CD4-positive, alpha-beta memory T cell (primary cell): ENCODE measurements at places on chromosomes 7 and 10.
A peak's percentile ranks its signal among the peaks of the same experiment; 100 is the strongest.

DNA sequence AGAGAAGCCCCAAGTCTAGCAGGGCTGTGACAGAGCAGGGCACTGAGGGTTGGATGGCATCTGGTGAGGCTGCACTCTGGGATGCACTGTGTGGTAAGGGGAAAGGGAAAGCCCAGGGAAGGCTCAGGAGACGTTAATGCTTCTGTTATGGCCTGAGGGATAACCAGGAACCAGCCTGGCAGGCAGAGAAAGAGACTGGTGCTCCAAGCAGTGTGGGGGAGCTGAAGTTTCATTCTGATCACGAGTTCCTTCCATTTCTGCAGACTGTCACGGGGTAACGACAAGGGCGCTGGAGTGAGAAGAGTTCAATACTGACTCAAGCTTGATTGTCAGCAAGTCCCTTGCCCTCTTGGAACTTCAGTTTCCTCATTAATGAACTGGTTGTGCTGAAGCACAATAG, 730.9 kb downstream of the GRID1 start:
- DNase-seq: no peak

GRCh38 chr10:111338035-111338434, 261.2 kb downstream of the ADRA2A start:
- no peak for DNase-seq

DNA sequence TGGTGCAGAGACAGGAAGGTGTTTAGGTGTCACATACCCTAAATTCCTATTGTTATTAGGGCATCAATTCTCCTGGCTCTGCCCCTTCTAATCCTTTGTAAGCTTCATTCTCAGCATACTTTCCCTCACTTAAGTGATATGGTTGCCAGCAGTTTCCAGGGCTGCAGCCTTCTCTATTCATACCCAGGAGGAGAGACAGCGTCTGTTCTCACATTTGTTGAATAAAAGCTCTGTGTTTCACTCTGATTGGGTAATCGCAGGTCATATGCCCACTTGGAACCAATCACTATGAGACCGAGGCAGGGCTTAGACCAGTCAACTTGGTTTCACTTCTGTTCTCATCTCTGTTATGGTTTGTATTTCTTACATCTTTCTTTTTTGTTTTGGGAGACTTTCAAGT, 109.6 kb upstream of the MTPN start:
- peak; percentile 12 for DNase-seq

DNA sequence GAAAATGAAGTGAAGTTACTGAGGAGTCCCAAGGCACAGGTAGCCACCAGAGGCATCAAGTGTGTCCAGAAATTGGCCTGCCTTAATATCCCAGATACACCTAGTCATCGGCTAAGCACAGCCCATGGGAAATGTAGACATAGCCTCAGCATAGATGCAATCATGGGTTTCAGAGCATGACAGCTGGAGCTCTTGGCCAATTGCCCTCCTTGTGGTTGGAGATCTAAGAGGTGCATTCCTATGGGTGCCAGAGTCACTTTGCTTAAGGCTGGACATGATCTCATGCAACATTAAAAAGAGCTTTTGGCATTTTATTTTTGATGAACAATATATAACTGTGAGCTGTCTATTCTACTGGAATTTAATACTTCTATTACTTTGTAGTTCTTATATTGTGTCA, 758.0 kb upstream of the LRRTM3 start:
- DNase-seq: no peak

- DNase-seq: no peak
These were observed 416.2 kb upstream of the NFE2L3 start for GRCh38 chr7:25735674-25736242.

DNA sequence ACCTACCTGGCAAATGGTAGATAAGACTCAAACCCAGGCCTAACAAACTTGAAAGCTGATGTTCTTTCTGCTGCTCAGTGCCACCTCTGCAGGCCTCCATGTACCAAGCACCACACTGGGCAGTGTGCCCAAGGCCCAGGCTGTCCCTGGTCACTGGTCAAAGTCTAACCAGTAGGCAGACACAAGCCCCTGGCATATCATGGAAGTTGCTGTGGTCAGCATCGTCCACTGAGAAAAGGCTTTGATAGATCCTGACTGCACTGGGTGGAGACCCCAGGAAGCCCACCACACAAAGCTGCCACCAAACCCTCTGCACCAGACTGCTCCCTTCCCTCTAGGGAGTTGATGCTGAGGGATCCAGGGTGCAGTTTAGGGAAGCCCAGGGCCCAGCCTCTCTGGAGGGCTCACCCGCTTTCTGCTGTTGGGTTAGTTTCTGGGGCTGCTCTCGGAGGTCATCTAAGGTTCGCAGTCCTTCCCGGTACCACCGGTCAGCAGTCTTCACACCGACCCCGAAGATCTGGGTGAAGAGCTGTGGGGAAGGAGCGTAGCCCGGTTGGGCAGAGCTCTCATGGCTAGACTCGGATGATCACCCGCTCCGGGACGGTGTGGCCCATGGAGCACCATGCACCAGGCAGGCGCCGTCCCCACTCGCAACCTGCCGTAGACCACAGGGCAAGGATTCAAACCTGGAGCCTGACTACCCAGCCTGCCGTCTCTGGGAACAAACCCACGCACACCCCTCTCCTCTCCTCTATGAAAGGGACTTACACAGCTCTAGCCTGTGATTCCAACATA, 6.0 kb downstream of the POLM start:
- no peak for DNase-seq

DNA sequence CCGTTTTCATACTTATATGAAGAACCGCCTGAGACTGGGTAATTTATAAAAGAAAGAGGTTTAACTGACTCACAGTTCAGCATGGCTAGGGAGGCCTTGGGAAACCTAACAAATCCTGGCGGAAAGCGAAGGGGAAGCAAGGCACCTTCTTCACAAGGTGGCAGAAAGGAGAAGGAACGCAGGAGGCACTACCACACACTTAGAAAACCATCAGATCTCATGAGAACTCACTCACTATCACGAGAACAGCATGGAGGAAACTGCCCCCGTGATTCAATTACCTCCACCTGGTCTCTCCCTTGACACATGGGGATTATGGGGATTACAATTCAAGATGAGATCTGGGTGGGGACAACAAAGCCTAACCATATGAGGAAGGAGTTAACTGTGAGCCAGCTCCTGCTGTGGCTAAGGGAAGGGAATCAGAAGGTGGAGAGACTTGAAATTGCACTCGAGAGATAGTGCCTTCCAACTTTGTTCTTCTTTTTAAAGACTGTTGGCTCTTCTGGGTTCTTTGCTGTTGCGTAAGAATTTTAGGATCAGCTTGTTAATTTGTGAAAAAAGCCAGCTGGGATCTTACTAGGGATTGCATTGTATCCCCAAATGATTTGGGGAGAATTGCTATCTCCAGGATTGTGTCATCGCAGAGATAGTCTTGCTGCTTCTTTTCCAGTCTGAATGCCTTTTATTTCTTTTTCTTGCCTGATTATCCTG, 21.0 kb downstream of the OPTN start:
- no peak for DNase-seq

DNA sequence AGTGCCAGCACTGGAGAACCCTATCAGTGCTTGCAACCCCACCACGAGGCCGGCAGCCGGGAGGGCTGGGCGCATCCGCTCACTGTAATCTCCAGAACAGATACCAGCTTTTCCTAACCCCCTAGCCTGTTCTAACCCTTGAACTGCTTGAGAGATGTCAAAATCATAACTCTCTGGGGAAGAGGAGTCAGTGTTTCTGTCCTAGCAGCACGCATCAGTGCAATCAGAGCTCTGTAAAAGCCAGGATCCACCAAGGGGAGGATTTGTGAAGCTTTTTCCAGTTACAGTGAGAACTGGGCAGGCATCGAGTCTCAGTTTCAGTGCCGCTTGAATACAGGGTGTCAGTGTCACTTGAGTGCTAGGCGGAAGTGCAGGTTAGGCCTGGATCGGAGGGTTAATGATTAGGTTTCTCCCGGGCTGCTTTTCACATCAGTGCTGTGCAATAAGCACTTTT, 104.5 kb upstream of the INSYN2A start:
- DNase-seq: no peak

DNA sequence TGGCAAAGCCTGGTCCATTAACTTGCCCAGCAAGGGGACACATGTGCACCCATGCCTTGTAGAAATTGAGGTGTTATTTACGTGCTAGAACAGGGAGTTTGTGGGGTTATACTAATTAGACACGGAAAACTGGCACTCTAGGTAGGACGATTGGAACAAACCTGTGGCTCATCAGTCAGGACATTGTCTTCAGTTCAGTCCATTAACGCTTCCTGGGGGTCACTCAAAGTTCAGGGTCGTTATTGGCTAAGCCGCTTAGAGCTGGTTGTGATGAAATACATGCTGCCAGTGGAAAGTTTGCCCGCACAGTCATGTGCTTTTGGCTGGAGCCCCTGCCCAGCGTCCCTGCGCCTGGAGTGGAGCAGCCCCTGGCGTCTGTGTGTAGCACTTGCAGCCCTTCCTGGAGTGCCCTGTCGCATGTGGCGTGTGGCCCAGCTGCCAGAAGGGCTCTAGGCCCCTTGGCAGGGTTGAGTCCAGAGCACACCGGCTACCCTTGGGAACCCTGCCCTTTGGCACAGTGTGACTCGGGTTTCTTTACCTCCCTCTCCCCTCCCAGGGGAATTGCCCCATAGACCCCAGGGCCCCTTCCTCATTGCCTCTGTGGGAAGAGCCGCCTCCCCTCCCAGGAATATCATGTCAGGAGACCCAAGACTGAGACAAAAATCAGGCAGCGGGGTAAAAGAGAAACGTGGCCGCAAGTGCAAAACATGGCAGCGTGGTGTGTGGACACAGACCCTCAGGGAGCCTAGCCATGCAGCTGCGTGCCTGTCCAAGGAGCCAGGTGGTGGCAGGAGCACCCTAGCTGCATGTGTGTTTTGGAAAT, 9.8 kb downstream of the ZNF775 start:
- DNase-seq: no peak

DNA sequence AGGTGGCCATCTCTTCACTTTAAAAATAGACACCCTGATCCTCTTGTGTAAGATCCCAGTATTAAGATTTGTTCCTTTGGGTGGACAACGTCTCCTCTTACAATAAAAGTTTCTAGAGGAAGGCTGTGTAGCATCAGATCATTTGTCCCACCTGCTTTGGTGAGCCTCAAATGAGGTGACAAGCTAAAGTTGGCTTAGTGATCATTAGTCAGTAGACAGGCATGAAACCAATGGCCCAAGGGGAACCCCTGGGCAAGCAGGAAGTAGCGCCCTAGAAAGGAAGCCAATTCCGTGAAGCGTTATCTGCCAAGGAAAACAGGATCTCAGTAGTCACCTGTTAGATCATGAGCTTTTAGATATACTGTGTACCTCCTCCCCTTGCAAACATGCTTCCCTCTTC, 66.8 kb downstream of the PCGF5 start:
- no peak for DNase-seq

- no peak for DNase-seq
These were observed 60.6 kb upstream of the VKORC1L1 start for GRCh38 chr7:65812281-65812680.

- no peak for DNase-seq
These were observed 44.6 kb downstream of the SLC16A12 start for GRCh38 chr10:89490596-89491335.

- no peak for DNase-seq
These were observed 456.1 kb upstream of the FOXK1 start for GRCh38 chr7:4225881-4226523.

DNA sequence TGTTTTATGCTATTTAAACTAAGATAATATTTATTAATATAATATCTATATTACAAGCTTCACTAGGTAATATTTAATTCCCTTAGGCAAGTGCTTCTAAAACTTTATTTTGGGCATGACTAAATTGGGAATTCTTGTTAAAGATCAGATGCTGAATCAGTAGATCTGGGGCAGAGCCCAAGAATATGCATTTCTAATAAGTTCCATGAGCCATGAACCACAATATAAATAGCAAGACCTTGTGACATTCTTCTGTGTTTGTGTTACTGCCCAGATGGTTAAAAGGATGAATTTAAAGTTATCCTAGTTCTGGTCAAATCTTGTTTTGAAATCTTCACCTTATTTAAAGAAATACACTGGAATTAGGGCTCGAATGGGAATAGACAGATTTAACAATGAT, 258.4 kb upstream of the CACNA2D1 start:
- no peak for DNase-seq

DNA sequence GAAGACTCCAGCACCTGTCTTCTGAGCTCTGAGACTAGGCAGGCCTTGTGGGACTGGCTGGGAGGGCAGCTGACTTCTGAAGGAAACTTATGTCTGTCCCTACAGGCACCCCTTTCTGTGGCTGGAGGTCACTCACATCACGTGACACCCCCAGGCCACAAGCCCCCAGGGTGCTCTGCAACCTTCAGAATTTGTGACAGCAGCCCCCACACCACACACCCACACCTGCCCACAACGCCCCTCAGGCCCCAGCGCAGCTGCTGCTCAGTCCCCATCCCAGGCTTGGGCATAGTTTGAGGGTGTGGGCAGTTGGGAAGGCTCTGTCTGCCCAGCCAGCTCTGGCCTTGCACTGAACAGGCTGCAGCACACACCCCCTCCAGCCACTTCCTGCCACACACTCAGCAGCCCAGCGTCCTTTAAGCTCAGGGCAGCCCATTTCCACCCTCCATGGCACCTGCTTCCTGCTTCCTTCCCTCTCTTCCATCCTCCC, 80.0 kb upstream of the UNC5B start:
- DNase-seq: no peak

- DNase-seq: no peak
These were observed 252.2 kb upstream of the PLXNA4 start for GRCh38 chr7:132828502-132828901.

DNA sequence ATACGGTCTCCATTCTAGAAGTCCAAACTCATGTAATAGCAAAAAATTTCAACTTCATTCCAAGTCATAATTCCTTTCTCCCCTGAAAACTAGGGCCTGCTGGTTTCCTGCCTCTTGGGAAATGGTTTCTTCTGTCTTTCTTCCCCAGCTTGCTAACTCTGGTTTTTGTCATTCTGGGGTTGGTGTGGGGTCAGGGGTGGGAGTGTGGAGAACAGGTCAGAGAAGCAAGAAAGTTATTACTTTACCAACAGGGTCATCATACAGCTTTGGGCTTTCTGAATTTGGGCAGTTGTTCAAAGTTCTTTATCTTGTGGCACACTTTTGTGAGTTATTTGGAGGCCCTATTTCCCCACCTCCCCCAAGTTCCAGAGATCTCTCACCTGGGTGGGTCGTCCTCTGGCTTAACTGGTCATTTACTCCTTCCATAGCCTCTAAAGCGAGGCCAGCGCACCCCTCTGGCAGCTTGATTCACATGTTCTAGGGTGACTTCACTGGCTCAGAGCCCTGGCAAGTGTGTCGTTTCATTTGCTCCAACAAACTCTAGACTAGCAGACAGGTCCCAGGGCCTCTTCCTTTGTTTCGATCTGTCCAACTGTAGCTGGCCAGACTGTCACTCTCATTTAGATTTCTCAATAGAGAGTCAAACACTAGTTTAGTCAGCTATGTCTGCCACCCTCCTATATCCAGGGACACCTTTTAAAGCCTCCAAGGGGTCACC, 161.2 kb downstream of the JCAD start:
- no peak for DNase-seq

GRCh38 chr10:79116801-79117723, 48.3 kb downstream of the ZMIZ1 start:
- DNase-seq: no peak

GRCh38 chr10:63390521-63390920, 75.3 kb downstream of the JMJD1C start:
- DNase-seq: no peak
